ENCODE measurements at places on chromosomes 13 and 19.

DNA sequence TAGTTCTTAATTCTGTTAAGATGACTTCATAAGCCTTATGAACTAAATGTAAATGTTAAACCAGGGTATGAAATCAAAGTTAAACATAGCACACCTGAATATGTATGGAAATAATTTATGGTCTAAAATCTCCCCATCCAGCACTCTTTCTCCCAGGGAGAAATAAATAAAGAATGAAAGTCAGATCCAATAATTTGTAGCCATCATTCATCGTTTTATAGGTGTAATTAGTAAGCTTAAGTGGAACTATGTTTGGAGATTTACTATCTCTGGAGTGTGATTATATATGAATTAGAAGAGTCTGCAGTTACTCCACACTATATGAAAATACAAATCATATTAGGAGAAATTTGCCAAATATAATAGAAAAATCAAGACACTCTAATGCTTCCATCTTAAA lies 405.1 kb downstream of the DACH1 start:
- DNase-seq: no peak

- no peak for DNase-seq
Measured at GRCh38 chr13:64531400-64531799, 2698.7 kb downstream of the PCDH9 start.

DNA sequence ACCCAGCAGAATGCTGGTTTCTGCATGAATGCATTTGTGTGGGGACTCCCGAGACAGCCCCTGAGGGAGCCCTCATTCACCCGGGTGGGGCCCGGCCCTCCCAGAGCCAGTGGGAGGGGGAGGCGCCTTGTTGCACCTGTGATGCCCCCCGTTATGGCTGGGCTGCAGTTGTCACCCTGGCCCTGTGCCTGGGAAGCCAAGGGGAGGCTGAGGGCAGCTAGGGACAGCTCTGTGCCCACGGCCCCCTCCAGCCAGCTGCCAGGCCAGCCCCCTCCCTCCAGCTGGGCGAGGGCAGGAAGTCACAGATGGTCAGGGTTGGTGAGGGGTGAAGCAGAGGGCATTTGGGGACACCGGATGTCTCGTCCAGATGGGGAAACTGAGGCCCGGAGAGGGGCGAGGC lies 26.1 kb downstream of the NFIC start:
- DNase-seq: no peak

DNA sequence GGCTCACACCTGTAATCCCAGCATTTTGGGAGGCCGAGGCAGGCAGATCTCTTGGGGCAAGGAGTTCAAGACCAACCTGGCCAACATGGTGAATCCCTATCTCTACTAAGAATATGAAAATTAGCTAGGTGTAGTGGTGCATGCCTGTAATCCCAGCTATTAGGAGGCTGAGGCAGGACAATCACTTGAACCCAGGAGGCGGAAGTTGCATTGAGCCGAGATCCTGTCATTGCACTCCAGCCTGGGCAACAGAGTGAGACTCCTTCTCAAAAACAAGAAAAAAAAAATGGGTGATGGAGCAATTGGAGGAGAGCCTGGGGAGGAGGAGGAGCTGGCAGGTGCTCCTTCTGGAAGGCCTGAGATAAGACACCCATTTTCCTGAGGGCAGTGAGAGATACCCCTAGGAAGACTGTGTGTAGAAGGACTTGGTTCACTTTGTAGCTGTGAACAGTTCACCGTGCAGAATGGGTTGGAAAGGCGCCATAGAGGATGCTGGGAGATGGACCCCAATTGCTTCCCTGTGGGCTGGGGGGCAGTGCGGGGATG lies 8.7 kb upstream of the CARM1 start:
- DNase-seq: no peak

GRCh38 chr13:102517959-102518358 lies 78.8 kb upstream of the TPP2 start:
- no peak for DNase-seq

DNA sequence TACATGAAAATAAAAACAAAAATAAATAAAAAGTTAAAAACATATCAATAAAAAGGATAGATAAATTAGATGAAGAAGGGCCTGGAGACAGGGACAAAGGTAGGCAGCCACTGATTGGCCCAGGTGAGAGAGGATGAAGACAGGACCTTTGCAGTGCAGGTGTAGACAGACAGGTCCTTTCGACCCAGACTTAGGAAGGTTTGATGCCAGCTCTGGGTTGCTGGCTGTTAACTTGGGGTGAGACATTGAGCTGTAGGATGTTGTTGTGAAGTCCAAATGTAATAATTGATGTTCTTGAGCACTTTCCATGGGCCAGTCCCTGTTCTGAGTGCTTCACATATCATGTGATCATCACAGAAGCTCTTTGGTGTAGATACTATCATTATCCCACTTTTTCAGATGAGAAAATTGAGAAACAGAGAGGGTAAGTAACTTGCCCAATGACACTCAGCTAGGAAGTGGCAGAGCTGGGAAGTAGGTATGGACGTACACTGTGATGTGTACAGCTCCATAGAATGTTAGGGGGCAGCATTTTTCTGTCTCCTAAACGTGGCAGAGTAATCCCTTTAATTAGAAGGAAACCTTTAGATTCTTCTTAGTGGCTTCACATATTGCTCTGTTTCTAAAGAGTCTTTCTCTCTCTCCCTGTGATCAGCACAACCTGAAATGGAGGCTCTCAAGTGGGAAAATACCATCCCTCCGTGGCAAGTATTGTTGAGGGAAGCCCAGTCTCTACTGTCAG lies 76.0 kb upstream of the STK24 start:
- no peak for DNase-seq

- DNase-seq: no peak
Measured at GRCh38 chr13:93625536-93625935, 398.9 kb downstream of the GPC6 start.

- DNase-seq: no peak
Measured at GRCh38 chr13:20525144-20525600, 485 bp downstream of the CRYL1 start.

DNA sequence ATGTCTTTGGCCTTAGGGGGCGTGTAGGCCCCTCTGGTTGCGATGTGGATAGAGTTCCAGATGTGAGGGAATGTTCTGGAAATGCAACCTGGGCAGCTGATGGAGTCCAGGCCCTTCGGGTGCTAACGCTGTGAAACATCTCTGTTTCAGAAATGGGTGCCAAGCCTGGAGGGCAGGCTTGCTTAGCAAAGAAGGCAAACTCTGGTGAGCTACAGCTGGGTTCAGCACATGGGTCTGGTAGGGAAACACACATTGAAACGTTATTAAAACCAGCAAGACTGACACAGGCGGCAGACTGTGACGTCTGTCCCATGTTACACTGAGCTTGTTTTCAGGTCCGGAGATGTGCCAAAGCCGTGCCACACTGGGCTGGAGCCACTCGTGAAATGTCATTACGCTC lies 8.6 kb upstream of the CDC16 start:
- DNase-seq: no peak

DNA sequence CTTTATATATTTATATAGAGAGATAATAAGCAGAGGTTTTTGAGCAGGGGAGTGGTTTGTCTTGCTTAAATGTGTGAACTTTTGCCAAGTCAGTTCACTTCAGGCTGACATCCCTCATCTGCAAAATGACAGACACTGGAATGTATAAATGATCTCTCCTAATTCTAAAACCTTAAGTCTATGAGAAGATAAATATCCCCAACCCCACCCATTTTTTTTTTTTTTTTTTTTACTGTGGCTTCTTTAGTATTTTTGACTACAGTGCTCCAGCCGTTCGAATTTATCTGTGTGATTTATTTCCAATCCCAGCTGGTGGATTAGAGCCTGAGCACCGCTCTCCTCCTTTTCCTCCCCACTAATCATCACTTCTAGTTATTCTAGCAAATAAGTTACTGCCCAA lies 234.8 kb downstream of the DACH1 start:
- no peak for DNase-seq

DNA sequence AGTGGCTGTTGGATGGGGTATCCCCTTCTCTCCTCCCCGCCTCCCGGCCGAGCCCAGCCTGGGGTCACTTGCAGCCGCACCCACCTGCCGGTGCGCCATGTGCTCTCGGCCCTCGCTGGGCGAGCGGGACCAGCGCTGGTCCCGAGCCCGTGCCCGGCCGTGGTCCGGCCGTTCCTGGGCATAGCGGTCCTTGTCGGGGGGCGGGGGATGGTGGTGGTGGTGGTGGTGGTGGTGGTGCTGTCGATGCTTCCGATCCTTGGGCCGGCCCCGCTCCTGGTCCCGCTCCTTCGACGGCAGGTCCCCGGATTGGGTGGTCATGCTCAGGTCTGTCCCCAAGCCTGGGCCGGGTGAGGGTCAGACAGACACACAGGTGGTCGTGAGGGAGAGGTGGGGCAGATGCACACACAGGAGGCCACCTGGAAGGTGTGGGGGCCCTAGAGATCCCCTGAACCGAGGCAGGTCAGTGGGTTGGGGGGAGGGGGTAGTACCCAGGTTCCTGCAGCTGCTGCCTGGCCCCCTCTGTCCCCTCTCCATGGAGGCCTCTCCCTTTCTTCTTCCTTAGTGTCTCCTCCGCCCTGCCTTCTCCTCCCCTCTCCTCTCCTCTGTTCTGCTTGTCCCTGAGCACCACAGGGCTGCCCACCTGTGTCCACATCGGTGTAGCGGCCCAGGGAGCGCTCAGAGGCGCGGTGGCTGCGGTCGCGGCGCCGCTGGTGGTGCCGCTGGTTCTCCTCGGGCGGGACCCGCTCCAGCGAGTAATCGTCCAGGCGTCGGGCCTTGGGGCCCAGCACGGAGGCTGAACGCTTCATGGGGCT lies 58.7 kb downstream of the IER2 start:
- DNase-seq: no peak

DNA sequence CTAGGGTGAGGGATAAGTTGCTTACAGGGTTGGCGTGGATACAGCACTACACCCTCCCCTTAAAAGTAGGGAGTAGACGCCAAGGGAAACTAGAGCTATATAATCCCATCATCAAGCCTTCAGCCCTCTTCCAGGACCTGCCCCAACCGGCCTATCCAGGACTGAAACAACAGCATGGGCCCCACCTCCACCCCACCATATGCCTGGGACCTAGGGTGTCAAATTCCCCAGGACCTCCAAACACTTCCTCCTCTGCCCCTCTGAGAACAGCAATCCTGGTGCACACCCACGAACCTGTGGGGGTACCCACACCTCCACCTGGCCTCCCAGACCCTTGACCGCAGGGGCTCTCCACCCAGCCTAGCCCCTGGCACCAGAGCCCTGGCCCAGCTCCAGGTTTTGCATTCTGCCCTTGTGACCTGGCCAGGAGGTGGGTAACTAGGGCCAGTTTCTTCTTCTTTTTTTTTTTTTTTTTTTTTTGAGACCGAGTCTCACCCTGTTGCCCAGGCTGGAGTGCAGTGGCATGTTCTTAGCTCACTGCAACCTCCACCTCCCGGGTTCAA lies 1.4 kb upstream of the CYP2F1 start:
- no peak for DNase-seq

- DNase-seq: no peak
Measured at GRCh38 chr13:73767191-73767741, 366.9 kb downstream of the KLF12 start.

- no peak for DNase-seq
Measured at GRCh38 chr13:93716623-93717022, 490.0 kb downstream of the GPC6 start.

- no peak for DNase-seq
Measured at GRCh38 chr13:80755910-80756309, 415.0 kb upstream of the SPRY2 start.
